Dermis blood vessel endothelial cell (primary cell): ENCODE measurements at places on chromosomes 11 and 22. TPM values are rescaled to one million over a fixed set of nuclear protein-coding genes. Genes with fewer than 3 reads are reported as not detected.

- no peak for DNase-seq
Observed at GRCh38 chr11:110428956-110429730, 605 bp upstream of the FDX1 start.

HPX gene
- total RNA-seq: 0.19 and 0.51 TPM in 2 replicates

DNA sequence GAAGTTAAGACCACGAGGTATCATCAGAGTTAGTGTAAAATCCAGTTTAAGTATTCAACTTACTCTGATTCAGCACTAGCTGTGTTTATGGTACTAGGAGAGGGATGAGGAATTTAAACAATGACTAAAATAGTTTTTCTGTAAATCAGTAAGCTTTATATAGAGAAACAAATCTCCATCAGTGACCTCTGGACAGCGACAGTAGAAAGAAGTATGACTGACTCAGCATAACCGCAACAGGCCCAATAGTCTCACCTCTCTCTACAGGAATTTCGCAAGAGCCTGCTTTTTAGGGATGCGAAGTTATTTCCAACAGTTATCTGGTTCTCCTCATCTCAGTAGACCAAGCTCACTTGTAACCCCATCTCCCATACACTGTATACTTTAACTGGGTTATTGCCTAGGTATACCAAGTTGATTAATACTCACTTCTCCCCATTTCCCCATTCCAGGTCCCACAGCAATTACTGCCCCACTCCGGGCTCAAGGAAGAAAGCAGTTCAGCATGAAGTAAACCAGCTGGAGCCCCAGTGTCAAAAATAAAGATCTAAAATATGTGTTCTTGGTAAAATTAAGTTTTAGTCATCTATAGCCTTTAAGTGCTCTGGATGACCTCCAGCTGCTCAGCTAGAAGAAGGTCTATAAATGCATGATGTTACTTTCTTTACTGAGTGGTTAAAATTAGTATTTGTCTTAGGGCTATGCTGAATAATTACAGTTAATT, 770.6 kb upstream of the CCDC90B start:
- no peak for DNase-seq

- DNase-seq: peak; percentile 69
Observed at GRCh38 chr11:61362542-61362875, 335 bp downstream of the TMEM138 start.
